Hair follicle dermal papilla cell (primary cell): ENCODE measurements at places on chromosomes 6 and 20. TPM values are rescaled to one million over a fixed set of nuclear protein-coding genes. Genes with fewer than 3 reads are reported as not detected.

SNX9 gene
- 99.1 and 126 TPM in 2 replicates for total RNA-seq

SPATS1 gene
- total RNA-seq: not detected in 2 replicates

C20orf204 gene
- total RNA-seq: 1.7 and 2.6 TPM in 2 replicates

NRSN1 gene
- total RNA-seq: not detected in 2 replicates

RBM12 gene
- 58.7 and 70.9 TPM in 2 replicates for total RNA-seq
